ENCODE measurements at places on chromosomes 11 and 22.

GRCh38 chr22:49291169-49291568, 536.5 kb downstream of the BRD1 start:
- DNase-seq: no peak

DNA sequence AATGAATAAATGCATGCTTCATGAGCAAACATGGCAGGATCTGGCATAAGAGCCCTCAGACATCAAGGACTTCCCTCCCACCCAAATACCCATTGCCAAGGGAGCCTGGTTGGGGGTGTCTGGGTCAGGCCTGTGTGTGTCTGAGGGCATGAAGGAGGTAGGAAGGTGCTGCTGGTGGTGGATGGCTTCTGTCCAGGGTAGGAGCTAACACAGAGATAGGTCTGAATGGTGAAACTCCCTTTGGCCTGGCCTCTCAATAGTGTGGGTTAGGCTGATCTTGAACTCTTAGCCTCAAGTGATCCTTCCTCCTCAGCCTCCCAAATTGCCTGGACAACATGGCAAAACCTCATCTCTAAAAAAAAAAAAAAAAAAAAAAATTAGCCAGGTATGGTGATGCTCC, 2.8 kb downstream of the AMPD3 start:
- DNase-seq: no peak

GRCh38 chr11:76155500-76156227, 50.6 kb downstream of the WNT11 start:
- no peak for DNase-seq

GRCh38 chr11:57596266-57596885, 1.1 kb upstream of the SERPING1 start:
- no peak for DNase-seq

- no peak for DNase-seq
Measured at GRCh38 chr11:118596224-118597146, 10.9 kb upstream of the PHLDB1 start.

DNA sequence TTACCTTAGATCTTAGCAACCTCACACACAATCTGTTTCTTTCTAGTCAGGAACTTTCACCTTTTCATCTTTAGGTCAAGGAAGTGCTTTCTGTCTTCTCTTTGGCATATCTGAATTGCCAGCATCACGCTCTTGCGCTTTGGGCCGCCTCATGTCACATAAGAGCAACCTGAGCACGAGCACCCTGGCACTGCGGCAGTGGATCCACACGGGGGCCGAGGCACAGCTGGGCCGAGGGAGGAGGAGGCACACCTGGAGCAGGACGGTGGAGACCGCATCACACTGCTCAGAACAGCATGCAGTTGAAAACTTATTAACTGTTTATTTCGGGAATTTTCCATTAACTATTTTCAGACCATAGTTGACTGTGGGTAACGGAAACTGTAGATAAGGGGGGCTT, 10.7 kb downstream of the MOB2 start:
- no peak for DNase-seq

DNA sequence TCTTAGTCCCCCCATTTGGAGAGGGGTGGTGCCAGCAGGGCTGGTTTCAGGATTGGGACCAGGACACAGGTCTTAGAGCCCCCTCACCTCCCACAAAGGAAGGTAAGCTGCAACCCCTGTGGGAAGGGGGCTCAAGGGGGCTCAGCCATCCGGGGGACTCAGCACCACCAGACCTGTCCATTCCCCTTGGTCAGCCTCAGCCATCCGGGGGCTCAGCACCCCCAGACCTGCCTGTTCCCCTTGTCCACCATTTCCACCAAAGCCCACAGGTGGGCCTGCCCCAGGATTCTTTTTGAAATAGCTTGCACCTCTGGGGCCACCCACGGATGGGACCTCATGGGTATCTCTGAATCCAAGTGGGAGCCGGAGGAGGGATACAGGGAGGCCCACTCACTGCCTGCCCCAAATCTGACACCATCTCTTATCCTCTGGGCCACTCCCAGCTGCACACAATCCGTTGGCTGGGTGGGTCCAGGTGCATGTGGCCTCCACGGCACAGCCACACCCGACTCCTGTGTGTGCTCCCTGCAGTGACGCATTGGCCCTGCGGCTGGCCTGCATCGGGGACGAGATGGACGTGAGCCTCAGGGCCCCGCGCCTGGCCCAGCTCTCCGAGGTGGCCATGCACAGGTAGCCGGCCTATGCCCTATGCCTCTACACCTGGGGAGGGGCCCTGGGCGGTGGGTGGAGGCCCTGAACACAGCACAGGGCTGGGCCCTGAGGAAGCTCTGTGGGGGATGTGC, 15.9 kb downstream of the MCAT start:
- DNase-seq: no peak

DNA sequence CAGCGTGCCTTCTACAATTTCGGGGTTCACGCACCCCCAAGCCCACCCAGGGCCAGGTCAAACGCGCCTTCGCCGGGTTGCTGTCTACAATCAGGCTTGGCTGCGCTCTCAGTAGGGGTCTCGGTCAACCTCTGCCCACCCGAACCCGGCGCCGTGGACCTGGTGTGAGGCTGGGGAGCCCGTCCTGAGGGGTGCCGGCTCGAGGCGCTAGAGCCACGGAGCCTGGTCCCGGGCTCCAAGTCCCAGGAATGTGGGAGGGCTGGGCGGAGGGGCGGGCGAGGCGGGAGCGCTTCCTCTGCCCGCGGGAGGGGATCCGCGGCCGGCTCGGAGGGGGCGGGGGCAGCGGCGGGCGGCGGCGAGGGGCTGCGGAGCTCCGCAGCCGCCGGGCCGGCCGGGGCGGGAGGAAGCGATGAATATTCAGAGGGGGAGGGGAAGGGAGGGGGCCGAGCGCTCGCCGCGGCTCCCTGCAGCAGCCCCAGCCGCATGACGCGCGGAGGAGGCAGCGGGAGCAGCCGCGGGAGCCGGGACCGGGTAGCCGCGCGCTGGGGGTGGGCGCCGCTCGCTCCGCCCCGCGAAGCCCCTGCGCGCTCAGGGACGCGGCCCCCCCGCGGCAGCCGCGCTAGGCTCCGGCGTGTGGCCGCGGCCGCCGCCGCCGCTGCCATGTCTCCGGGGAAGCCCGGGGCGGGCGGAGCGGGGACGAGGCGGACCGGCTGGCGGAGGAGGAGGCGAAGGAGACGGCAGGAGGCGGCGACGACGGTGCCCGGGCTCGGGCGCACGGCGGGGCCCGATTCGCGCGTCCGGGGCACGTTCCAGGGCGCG, at the start of gene PTPRJ:
Gene PTPRJ (plus strand): TSS at position 472 of the 819 bp plus-strand sequence. CDS start 354 bp downstream, outside the sequence.
- peak; percentile 19 for DNase-seq

- no peak for DNase-seq
Measured at GRCh38 chr22:47001288-47001687, 238.8 kb downstream of the TBC1D22A start.

DNA sequence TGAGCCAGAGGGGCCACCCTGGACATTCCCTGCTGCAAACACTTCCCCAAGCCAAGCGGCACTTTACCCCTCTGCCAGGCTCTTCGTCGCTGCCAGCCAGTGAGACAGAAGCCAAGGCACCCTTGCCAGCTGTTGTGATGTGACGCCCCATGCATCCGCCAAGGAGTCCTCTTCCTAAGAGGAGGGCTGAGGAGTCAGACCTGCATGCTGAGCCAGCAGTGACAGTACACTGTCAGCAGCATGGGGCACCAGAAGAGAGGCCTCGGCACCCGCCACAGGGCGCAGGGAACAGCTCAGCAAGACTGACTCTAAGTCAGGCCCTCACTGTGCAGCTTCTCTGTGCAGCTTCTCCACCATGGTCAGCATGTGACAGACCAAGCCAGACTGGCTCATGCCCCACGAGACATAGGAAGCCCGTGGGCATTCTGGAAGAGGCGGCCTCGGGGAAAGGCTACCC, 26.4 kb downstream of the VPS37C start:
- DNase-seq: no peak

DNA sequence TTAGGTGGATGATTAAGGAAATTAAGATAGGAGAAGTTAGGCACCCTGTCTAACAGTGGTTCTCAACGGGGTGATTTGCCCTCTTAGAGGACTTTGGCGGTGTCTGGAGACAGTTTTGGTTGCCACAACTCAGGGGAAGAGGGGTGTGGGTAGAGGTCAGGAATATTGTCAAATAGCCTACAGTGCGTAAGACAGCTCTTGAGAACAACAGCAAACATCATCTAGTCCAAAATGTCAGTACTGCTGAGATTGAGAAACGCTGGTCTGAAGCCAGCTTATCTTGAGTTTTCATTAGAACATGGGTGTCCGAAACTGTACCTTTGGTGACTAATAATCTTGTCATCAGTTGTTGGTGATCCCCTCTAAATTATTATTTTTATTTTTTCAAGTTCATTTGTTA, 38.4 kb downstream of the CECR2 start:
- no peak for DNase-seq

DNA sequence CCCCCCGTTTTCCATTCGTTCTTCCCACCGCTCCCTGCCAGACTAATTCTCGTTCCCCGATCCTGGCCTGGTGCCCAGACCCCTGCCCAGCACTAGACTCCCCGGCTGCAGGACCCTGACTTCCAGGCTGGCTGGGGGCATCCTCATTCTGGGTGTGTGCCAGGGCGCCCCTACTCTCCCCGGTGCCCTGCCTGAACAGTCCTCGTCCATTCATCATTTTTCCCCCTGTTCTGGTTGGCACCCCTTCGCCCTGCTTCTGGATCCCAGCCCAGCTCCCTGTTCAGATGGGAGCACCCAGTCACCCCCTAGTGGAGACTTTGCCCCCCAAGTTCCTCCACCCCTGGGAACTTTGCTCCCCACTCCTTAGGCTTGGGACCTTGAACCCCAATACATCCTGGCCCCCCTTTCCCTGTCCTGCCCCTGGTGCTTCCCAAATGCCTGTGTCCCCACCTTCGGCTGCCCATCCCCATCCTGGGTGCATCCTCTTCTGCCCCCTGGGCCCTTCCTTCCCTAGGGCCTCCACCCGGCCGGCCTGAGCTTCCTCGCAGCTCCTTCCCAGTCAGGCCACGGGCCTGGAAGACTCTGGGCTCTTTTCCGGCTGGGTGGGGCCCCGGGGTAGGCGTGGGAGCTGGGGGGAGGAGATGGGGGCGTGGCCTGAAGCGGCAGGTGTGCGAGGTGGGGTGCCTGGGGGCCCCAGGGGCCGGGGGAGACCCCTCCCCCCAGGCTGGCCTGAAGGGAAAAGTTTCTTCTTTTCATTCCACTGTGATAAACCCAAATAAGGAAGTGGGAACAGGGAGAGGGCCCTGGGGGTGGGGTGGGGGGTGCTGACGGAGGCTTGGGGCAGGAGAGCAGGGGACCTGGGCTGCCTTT, 908 bp downstream of the PLCB3 start:
- DNase-seq: no peak

GRCh38 chr11:11565636-11566035, 56.2 kb downstream of the GALNT18 start:
- no peak for DNase-seq

DNA sequence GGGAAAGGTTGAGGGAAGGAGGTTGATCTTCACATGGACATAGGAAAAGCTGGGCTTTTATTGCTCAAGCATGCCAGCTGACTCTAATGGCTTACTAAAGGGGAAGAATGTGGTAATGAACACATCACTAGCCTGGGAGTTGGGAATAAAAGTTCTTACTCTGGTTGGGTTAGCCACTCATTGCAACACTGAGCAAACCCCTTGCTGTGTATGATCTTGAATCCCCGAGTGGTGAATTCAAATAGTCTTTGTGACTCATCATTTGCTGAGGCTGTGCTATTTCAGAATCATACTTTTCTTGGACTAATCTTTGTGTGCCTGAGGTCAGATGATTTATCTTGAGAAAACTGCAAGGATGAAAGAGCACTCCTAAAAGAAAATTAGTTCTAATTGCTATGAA, 304.1 kb upstream of the ANO5 start:
- DNase-seq: no peak

DNA sequence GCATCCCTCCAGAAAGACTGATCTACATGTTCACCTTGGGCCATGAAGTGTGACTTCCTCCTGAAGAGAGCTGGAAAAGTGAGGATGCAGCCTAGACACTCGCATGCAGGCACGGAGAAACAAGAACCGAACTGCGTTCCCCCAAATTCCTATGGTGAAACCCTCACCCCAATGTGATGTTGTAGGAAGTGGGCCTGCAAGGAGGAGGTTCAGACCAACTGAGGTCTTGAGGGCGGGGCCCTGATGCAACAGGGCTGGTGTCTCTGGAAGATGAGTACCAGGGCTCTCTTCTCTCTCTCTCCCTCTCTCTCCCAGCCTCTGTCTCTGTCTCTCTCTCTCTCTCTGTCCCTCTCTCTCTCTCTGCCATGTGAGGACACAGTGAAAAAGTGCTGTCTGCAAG, 501.1 kb downstream of the BRD1 start:
- DNase-seq: no peak

- DNase-seq: no peak
Measured at GRCh38 chr22:31291481-31292235, 630 bp downstream of the PIK3IP1 start.

All from stimulated activated CD8-positive, alpha-beta memory T cell treated with anti-CD3 and anti-CD28 coated beads, Interleukin-7, amount 100 ng/mL, for 4 hours (primary cell).